H1 (cell line): ENCODE measurements at places on chromosomes 3 and 15. TPM values are rescaled to one million over a fixed set of nuclear protein-coding genes. Genes with fewer than 3 reads are reported as not detected.

The GABRB3 gene
- total RNA-seq = 163 TPM in 2 replicates

The PIF1 gene
- 136 and 138 TPM in 2 replicates for total RNA-seq

DNA sequence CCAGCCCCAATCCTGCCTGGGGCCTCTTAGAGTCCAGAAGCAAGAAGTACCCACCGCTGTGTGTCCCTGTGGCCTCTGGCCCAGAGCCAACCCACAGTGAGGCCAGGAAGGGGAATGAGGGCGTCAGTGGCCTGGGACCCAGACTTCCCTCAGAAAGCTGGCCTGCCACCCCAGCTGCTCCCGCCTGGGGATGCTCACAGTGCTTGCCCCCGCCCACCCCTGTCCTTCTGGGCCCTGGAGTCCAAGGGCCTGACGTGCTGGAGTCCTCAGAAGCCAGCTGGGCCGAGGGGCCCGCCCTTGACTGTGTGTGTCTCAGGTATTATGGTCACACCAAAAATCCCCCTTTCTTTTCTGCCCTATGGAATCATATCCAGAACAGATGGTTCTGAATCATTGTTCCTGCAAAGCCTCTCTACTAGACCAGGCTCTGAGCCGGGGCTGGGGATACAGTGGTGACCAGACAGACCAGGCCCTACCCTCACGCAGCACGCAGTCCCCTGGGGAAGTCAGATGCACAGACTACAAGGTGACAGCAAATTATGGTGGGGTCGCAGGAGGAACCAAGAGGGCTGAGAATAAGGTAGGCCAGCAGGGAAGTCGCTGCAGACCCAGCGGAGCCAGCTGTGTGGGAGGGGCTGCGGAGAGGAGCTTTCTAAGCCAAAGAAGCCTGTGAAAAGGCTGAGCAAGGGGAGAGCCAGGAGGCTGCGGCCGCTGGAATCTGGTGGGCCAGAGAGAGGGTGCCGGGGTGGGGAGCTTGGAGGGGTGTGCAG is 99.1 kb downstream of the VGLL4 start:
- H3K27me3 ChIP-seq = no peaks in the 10 kb centered on the region
- H3K4me1 ChIP-seq = no peaks in the 10 kb centered on the region; the same call in 1 of the 2 replicates
- DNase-seq = no peak

DNA sequence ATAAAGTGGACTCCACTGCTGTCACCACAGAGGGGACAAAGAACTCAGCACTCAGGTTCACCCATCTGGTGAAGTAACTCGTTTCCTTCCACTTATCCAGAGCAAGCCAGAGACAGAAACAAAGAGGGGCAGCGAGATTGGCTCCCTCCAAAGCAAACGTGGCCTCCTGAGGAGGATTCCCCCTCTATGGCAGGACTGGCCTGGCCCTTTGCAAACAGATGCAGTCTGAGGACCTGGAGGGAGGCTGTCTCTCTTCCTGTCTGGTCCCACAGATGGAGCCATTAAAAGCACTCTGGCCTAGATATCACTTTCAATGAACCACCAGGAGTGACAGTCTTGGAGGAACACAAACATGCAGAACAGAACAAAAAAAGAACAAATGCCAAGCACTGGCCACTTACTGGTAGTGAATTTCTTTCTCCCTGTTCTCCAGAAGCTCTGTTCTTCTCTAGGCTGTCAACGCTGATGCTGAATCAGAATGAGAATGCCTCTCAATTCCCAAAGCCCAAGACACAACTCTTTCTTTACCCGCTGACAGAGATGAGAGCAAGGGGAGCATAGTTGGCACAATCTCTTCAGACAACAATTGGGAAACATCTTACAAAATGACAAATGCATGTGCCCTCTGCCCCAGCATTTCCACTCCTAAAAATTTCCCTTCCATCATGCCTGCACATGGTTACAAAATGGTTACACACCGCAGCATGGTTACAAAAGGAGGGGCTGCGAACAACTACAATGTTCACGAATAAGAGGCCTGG is 14.3 kb downstream of the KLHL25 start:
- no peak for DNase-seq
- H3K27ac ChIP-seq = no peak overlapping the region
- no peak overlapping the region for H3K4me3 ChIP-seq
- H3K27me3 ChIP-seq = no peaks in the 10 kb centered on the region
- peaks cover under 1% of the 10 kb centered on the region for H3K4me1 ChIP-seq
- H3K36me3 ChIP-seq = no peaks in the 10 kb centered on the region

DNA sequence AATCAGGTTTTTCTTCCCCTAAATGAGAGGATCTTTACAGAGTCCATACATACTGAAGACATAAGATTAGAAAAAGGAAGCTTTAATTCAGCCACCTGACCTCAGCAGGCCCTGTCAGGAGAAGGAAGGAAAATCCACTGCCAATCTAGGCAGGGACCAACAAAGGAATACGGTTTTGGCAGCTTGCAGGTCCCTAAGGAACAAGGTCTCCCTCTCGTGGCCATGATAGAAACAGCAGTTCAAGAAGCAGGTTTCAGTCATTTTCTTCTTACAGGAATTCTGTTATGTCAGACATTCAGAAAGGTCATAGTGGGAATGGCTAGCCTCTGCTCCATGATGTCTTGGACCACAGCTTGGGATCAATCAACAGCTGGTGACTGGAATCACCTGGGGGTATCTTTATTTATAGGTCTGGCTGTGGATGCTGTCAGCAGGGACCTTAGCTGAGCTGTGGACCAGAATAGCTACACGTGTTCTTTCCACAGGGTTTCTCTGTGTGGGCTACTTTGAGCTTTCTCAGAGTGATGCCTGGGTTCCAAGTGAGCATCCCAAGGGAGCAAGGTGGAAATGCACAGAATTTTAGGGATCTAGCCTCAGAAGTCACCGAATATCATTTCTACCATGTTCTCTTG is 9.4 kb upstream of the CMSS1 start:
- no peaks in the 10 kb centered on the region for H3K4me1 ChIP-seq
- no peaks in the 10 kb centered on the region for H3K36me3 ChIP-seq
- H3K27ac ChIP-seq = no peak overlapping the region

DNA sequence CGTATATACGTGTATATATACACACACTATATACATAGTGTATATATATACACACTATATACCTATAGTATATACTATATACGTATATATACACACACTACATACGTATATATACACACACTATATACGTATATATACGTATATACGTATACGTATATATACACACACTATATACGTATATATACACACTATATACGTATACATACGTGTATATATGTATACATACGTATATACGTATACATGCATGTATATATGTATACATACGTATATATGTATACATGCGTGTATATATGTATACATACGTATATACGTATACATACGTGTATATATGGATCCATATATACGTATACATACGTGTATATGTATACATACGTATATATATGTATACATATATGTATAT is 9.4 kb downstream of the HACL1 start:
- no peak overlapping the region for H3K27ac ChIP-seq
- no peaks in the 10 kb centered on the region for H3K4me1 ChIP-seq
- H3K27me3 ChIP-seq = no peaks in the 10 kb centered on the region
- no peak overlapping the region for H3K4me3 ChIP-seq
- H3K36me3 ChIP-seq = peaks cover 14% of the 10 kb centered on the region

DNA sequence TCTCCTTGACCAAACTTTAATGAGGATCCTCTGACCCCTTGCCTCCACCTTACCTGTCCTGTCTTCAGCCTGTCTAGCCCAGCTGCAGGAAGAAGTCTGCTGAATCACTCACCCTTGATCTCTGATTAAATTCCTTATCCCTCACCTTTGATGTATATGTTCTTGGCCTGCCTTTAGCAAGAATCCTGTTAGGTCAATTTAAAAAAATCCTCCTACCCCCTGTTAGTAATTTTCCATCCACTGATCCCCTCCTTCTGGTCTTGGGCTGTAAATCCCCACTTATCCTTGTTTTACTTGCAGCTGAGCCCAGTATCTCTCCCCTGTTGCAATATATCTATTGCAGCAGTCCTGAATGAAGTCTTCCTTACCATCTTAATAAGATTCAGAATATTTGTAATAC is 39.0 kb downstream of the MYH15 start:
- no peak for DNase-seq
- H3K4me1 ChIP-seq = no peaks in the 10 kb centered on the region
- H3K4me3 ChIP-seq = no peak overlapping the region
- H3K27me3 ChIP-seq = no peaks in the 10 kb centered on the region

- H3K27ac ChIP-seq = no peak overlapping the region
- H3K36me3 ChIP-seq = no peaks in the 10 kb centered on the region
- no peak for DNase-seq
- H3K4me3 ChIP-seq = no peak overlapping the region
- H3K4me1 ChIP-seq = no peaks in the 10 kb centered on the region
- no peaks in the 10 kb centered on the region for H3K27me3 ChIP-seq
These were observed 314.9 kb downstream of the TLE3 start for GRCh38 chr15:69782809-69783208.

DNA sequence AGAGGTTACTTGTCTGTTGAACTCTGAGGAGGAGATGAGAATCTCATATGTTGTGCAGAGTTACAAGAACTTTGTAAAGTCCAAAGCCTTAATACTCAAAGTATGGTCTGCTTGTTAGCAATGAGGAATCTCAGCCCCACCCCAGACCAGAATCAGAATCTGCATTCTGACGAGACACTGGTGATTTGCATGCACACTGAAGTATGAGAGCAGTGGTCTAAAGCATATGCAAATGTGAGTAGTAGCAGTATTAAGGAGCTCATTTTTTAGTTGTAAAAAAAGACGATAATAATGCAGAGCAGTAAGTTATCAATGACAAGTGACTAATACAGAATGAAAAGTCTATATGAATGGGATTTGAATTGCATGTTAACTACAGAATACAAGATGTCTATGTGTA is 327.7 kb downstream of the RYR3 start:
- H3K27me3 ChIP-seq = no peaks in the 10 kb centered on the region
- H3K4me1 ChIP-seq = no peaks in the 10 kb centered on the region
- no peaks in the 10 kb centered on the region for H3K36me3 ChIP-seq
- DNase-seq = no peak

DNA sequence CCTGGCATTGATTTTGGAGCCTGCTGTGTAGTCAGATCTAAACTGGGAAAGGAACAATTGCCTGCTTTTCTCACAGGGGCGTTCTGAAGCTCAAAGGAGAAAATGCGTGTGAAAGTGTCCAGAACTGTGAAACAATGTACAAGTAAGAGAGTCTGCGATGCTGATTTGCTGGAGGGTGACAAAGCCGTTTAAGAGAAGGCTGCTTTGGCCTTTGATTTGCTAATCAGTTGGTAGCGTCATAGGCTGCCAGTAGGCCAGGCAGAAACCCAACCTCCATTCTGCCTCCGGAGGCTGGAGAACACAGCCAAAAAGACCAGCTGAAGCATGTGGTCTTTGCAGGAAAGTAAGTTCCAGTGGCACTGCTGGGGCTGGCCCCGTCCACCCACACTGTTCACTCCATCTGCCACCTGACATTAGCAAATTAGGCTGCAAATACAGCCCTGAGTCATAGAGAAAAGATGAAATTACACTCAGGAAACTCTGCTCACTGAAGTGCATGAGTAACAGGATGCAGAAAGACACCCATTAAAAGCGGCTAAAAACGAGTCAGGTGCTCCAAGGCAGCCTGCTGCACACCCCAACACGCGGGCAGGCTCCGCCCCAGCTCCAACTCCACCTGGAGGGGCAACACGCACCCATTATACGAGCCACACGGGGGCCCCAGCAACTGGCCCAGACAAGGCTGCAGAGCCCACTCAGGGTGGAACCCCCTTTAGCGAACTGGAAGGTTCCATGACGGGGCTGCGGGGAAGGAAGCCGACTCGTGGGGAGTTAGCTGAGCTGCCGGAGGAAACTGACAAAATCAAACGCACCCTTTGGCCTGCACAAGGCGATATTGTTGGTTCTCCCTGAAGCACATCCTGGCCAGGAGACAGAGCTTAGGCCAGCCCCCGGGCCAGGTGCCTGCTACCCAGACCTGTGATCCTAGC is 31.6 kb downstream of the ZDHHC19 start:
- H3K4me1 ChIP-seq = peaks cover 14% of the 10 kb centered on the region
- no peaks in the 10 kb centered on the region for H3K27me3 ChIP-seq
- DNase-seq = no peak
- peak overlapping the region; percentile 33; the same call in 1 of the 2 replicates for H3K27ac ChIP-seq
- H3K4me3 ChIP-seq = no peak overlapping the region

DNA sequence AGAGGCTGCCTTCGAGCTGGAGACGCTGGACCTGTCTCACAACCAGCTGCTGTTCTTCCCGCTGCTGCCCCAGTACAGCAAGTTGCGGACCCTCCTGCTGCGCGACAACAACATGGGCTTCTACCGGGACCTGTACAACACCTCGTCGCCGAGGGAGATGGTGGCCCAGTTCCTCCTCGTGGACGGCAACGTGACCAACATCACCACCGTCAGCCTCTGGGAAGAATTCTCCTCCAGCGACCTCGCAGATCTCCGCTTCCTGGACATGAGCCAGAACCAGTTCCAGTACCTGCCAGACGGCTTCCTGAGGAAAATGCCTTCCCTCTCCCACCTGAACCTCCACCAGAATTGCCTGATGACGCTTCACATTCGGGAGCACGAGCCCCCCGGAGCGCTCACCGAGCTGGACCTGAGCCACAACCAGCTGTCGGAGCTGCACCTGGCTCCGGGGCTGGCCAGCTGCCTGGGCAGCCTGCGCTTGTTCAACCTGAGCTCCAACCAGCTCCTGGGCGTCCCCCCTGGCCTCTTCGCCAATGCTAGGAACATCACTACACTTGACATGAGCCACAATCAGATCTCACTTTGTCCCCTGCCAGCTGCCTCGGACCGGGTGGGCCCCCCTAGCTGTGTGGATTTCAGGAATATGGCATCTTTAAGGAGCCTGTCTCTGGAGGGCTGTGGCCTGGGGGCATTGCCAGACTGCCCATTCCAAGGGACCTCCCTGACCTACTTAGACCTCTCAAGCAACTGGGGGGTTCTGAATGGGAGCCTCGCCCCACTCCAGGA is 21.1 kb downstream of the NRROS start:
- H3K27ac ChIP-seq = no peak overlapping the region
- no peak for DNase-seq
- H3K4me3 ChIP-seq = no peak overlapping the region
- H3K4me1 ChIP-seq = peaks cover 2% of the 10 kb centered on the region; the same call in 1 of the 2 replicates

- DNase-seq = no peak
- no peaks in the 10 kb centered on the region for H3K27me3 ChIP-seq
- no peak overlapping the region for H3K4me3 ChIP-seq
- no peaks in the 10 kb centered on the region for H3K36me3 ChIP-seq
- H3K27ac ChIP-seq = no peak overlapping the region
These were observed 332.4 kb upstream of the SOX2 start for GRCh38 chr3:181379278-181379677.
